ENCODE measurements at places on chromosomes 2 and 18.

DNA sequence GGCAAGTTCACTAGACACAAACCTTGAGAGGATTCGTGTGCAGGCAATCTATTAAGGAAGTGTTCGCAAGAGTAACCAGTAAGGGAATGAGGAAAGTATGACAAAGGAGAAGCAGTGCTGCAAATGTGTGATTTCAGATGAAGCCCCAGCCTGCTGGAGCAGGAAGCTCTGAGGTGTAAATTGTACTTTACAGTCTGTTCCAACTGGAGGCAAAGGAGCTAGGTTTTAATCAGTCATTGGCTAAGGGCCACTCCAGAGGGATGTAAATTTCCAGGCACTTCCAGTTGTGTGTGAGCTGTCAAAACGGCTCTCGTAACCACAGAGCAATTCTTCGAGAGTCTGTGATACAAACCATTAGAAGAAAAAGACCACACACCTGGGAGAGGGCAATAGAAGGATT, 359.5 kb upstream of the FAM98A start:
- H3K27me3 ChIP-seq = no peaks in the 10 kb centered on the region
- H3K36me3 ChIP-seq = no peaks in the 10 kb centered on the region
- H3K27ac ChIP-seq = no peak overlapping the region
- H3K4me1 ChIP-seq = no peaks in the 10 kb centered on the region
- no peak overlapping the region for H3K4me3 ChIP-seq
- DNase-seq = no peak

GRCh38 chr2:72207334-72207733, 59.7 kb upstream of the CYP26B1 start:
- H3K36me3 ChIP-seq = no peaks in the 10 kb centered on the region
- no peak overlapping the region for H3K4me3 ChIP-seq
- H3K27ac ChIP-seq = no peak overlapping the region

- no peaks in the 10 kb centered on the region for H3K4me1 ChIP-seq
- no peaks in the 10 kb centered on the region for H3K36me3 ChIP-seq
- no peak overlapping the region for H3K27ac ChIP-seq
- H3K27me3 ChIP-seq = no peaks in the 10 kb centered on the region
- H3K4me3 ChIP-seq = no peak overlapping the region
- no peak for DNase-seq
Measured at GRCh38 chr2:177586154-177586553, 193.6 kb downstream of the AGPS start.

DNA sequence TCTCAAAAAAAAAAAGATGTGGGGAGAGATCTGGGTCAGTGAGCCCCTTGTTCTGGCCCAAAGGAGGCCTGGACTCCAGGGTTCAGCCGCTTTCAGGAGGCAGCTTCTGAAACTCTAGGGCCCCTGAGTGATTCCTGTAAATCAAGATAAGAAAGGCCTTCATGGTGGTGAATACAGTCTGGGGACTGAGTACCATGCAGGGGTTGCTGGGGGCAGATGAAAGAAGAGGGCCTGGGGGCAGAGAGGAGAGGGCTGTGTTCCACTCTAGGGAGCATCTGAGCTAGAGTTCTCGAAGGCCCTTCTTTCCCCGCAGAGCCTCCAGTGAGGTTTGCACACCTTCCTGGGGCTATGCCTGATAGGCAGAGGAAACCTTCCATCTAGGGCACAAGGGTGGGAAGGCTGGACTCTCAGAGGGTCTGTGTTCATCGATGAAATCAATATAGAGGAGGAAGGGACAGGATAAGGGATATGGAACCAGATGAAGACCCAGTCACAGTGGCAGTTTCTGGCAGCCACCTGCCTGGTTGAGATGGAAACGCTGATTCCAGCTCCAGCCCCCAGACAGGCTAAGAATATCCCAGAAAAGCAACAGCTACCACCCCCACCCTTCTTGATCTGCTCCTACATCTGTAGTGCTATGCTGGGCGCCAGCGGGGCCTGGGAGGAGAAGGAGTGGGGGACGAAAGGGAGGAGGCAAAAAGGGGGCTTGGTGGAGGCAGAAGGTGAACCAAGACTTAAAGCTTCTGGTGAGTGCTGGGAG, 4.7 kb upstream of the CDK5R2 start:
- no peak overlapping the region for H3K27ac ChIP-seq
- no peak for DNase-seq
- peaks cover 2% of the 10 kb centered on the region for H3K4me1 ChIP-seq
- H3K36me3 ChIP-seq = no peaks in the 10 kb centered on the region
- H3K27me3 ChIP-seq = peaks cover 10% of the 10 kb centered on the region
- no peak overlapping the region for H3K4me3 ChIP-seq

- peaks cover 32% of the 10 kb centered on the region for H3K4me1 ChIP-seq
- H3K4me3 ChIP-seq = no peak overlapping the region
- no peak for DNase-seq
- H3K27me3 ChIP-seq = no peaks in the 10 kb centered on the region
Measured at GRCh38 chr2:241309684-241310117, 5.8 kb downstream of the HDLBP start.

DNA sequence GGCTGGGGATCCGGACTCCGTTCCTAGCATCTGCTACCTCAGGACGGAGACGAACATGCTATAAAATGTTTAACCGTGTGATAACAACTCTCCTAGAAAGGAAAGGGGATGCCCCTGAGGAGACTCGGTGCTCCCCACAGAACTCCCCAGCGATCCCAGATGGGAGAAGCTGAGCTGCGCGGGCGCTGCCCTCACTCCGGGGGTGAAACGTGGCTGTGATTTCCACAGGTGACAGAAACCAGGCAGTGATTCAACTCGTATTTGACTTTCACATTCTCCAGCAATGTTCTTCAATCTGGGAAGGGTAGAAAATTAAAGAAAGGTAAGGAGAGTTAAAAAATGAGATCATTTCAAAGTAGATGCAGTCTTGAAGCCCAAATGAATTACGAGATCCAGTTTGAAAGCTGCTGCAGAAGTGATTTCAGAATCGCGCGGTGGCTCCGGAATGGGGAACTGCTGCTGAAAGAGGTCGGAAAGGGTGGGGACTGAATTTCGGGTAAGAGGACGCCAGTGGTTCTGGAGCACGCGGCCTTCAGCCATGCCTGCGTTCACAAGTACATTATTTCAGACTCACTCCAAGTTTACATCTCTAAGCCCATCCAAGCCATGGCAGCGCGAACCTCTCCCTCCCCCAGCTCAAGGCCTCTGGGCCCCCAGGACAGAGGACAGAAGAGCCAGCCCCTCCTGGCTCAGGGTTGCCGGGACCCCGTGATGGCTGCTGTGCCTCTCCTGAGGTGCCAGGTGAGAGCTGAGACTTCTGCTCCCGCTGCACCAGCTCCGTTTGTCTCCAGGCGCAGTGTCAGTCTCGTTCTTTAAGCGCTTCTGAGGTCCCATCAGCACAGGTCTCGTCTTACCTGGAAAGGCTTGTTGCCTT, 39.5 kb downstream of the ADNP2 start:
- no peak overlapping the region for H3K27ac ChIP-seq
- H3K27me3 ChIP-seq = no peaks in the 10 kb centered on the region
- peaks cover 2% of the 10 kb centered on the region for H3K4me1 ChIP-seq
- H3K4me3 ChIP-seq = peak overlapping the region; percentile 17

DNA sequence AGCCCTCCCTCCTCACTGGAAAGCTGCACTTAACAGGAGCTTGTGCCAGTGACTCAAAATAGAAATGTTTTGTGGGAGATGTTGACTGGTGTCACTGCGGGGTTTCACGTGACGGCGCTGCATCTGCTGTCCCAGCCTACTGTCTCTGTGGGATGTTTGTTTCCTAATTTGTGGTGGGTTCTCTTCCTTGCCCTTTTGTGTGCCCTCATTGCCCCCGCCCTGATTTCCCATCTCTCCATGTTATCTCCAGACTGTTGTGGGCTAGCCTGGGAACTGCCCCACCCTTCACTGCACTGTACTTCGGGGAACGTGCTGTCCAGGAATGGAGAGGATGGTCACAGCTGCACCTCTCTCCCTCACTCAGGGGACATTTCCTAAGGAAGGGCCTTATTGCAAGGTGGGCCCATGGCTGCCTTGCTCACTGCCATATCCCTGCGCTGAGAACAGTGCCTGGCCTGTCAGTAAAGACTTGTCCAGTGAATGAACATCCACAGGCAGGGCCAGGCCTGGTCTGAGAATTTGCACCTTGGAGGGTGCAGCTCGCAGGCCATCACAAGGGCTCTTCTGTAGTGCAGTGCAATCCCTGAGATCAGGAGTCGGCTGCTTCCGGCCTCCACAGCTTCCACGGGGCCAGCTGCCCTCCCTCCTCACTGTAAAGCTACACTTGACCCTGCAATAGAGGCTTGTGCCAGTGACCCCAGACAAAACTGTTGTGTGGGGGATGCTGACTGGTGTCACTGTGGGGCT, 18.1 kb downstream of the ZAP70 start:
- H3K4me1 ChIP-seq = no peaks in the 10 kb centered on the region
- H3K27ac ChIP-seq = no peak overlapping the region
- H3K27me3 ChIP-seq = no peaks in the 10 kb centered on the region
- H3K36me3 ChIP-seq = no peaks in the 10 kb centered on the region

DNA sequence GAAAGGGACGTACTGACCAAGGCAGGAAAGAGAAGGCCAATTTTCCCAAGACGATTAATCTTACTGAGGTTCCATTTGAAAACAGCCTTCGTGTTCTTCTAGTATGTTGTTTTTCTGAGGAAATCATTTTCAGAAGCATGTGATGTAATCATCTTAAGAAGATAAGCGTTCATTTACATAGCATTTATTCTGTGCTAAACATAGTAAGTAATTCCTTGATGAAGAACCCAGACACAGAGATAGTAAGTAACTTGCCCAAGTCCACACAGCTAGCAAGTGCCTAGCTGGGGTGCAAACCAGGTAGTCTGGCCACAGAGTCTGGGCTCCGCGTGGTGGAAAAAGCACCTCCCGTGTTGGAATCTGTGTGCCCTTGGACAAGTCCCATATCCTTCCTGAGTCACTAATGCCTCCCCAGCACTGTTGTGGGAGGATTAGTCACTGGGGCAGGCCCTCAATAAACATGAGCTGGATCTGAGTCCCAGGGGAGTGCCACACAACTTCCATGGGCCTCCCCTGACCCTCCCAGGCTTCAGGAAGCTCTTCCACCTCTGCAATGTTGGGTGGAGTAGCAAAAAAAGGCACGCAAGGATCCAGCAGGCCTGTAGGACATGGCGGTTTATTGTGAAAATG, 26.9 kb upstream of the ASAP2 start:
- H3K27ac ChIP-seq = no peak overlapping the region
- no peak overlapping the region for H3K4me3 ChIP-seq
- DNase-seq = no peak

DNA sequence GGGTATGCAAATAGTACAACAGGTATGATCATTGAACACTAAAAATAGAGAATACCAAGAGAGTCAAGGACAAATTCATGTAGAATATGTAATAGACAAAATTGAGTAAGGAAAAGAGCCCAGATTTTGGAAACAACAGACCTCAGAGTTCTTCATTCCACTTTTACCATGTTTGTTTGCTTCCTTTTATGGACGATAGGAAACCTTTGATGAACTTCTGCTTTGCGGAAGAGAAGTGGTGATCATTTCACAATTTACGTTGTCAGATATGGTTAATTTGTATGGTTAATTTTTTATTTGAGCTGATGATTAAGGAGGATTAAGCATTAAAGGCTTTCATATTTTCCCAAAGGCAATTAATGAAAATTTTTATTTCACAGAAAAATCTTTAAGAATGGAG, 16.3 kb downstream of the MARCHF7 start:
- H3K36me3 ChIP-seq = peaks cover 32% of the 10 kb centered on the region
- peaks cover 26% of the 10 kb centered on the region for H3K4me1 ChIP-seq
- H3K27me3 ChIP-seq = no peaks in the 10 kb centered on the region

DNA sequence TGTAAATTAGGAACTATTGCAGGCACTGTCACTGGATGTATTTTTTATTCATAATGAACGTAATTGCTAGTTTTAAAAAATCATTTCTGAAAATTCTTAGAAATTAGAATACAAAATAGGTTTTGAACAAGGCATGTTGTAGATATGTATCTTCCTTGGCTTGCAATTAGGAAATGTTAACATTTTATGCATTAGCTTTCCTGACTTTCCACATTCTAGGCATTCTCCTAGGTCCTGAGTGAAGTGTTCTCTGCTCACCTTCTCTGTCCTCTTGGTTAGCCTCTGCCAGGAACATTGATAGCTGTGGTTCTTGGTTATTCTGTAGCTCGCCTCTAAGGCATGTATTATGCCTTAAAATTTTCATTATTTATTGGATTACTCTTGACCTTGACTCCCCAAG, 130.3 kb downstream of the FHOD3 start:
- no peak overlapping the region for H3K27ac ChIP-seq
- no peaks in the 10 kb centered on the region for H3K27me3 ChIP-seq
- no peak overlapping the region for H3K4me3 ChIP-seq
- no peak for DNase-seq
- peaks cover 5% of the 10 kb centered on the region for H3K4me1 ChIP-seq

GRCh38 chr2:85736456-85737355, 17.1 kb upstream of the ATOH8 start:
- no peak for DNase-seq
- H3K4me3 ChIP-seq = no peak overlapping the region
- no peaks in the 10 kb centered on the region for H3K27me3 ChIP-seq

GRCh38 chr2:134256956-134257355, 3.1 kb downstream of the MGAT5 start:
- no peak overlapping the region for H3K4me3 ChIP-seq
- H3K27ac ChIP-seq = no peak overlapping the region
- H3K4me1 ChIP-seq = peaks cover 32% of the 10 kb centered on the region
- H3K36me3 ChIP-seq = no peaks in the 10 kb centered on the region
- no peak for DNase-seq
- no peaks in the 10 kb centered on the region for H3K27me3 ChIP-seq

DNA sequence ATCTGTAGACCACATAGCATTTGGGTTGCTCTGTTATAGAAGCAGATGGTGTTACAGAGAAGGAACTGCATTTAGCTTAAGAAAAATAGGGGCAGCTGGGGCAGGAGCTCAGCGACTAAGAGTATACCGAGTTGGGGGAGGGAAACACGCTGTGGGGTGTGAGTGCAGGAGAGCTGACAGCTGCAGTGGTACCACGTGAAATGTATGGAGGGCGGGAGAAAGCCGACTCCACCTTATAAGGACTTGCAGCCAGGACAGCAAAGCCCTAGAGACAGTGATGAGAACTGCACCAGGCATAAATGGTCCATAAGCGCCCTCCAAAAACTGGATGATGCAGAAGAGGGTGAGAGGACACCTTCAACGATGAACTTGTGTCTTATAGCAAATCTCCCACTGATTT, 237.6 kb downstream of the PRKCE start:
- no peak overlapping the region for H3K4me3 ChIP-seq
- peak overlapping the region; percentile 35 for H3K27ac ChIP-seq
- H3K27me3 ChIP-seq = no peaks in the 10 kb centered on the region
- peaks cover 69% of the 10 kb centered on the region for H3K4me1 ChIP-seq
- H3K36me3 ChIP-seq = no peaks in the 10 kb centered on the region
- peak; percentile 32 for DNase-seq

GRCh38 chr18:32803568-32803967, 30.7 kb upstream of the KLHL14 start:
- H3K27ac ChIP-seq = no peak overlapping the region
- no peaks in the 10 kb centered on the region for H3K36me3 ChIP-seq
- no peak overlapping the region for H3K4me3 ChIP-seq
- DNase-seq = no peak
- no peaks in the 10 kb centered on the region for H3K27me3 ChIP-seq
